Activated T-cell treated with anti-CD3 and anti-CD28 coated beads, Interleukin-2, amount 50 U/mL, for 24 hours (primary cell): ENCODE measurements at places on chromosomes 16 and 17.
A peak's percentile ranks its signal among the peaks of the same experiment; 100 is the strongest.

DNA sequence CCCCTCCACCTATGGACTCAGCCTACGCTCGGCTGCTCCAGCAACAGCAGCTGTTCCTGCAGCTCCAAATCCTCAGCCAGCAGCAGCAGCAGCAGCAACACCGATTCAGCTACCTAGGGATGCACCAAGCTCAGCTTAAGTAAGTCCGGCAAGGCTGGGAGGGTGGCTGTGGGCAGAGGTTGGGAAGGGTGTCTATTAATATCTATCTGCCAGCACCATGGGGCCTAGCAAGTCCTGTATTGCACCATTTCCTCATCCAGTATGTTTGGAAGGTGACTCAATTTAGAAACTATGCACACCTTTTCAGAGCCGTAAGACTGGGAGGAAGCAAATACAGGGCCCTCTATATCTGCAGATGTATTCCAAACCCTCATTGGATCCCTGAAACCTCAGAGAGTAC, 45.0 kb upstream of the ARHGAP44 start:
- H3K36me3 ChIP-seq, result no peaks in the 10 kb centered on the region
- H3K27ac ChIP-seq, result no peak overlapping the region
- no peaks in the 10 kb centered on the region for H3K27me3 ChIP-seq
- no peak overlapping the region for H3K4me3 ChIP-seq
- DNase-seq, result no peak
- no peaks in the 10 kb centered on the region for H3K4me1 ChIP-seq

DNA sequence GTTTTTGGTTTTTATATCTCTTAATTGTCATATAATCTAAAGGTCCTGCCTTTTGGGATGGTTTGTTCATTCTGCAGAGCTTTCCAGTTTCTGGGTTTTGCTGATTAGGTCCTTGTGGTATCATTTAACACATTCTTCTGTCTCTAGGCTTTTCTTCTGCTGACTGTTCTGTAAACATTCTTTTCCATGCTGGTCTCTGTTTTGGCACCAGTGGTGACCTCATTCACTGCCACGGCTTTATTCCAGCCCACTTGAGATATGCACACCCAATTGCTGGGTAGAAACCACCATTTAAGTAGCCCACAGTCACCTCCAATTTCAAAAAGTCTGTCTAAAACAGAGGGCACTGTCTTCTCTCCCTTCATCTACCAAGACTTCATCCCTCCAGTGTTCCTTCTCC, 31.1 kb upstream of the COX10 start:
- no peak overlapping the region for H3K4me3 ChIP-seq
- H3K36me3 ChIP-seq, result peaks cover 62% of the 10 kb centered on the region
- H3K4me1 ChIP-seq, result peaks cover 34% of the 10 kb centered on the region
- H3K27ac ChIP-seq, result no peak overlapping the region
- no peaks in the 10 kb centered on the region for H3K27me3 ChIP-seq

- H3K4me1 ChIP-seq, result peaks cover 4% of the 10 kb centered on the region
- DNase-seq, result no peak
- H3K4me3 ChIP-seq, result no peak overlapping the region
- H3K27ac ChIP-seq, result no peak overlapping the region
- H3K36me3 ChIP-seq, result no peaks in the 10 kb centered on the region
Measured at GRCh38 chr16:82201351-82201750, 31.3 kb upstream of the MPHOSPH6 start.

GRCh38 chr17:50262001-50262794, 12.1 kb upstream of the TMEM92 start:
- H3K4me3 ChIP-seq, result no peak overlapping the region
- H3K27ac ChIP-seq, result no peak overlapping the region
- no peaks in the 10 kb centered on the region for H3K36me3 ChIP-seq
- no peaks in the 10 kb centered on the region for H3K4me1 ChIP-seq

DNA sequence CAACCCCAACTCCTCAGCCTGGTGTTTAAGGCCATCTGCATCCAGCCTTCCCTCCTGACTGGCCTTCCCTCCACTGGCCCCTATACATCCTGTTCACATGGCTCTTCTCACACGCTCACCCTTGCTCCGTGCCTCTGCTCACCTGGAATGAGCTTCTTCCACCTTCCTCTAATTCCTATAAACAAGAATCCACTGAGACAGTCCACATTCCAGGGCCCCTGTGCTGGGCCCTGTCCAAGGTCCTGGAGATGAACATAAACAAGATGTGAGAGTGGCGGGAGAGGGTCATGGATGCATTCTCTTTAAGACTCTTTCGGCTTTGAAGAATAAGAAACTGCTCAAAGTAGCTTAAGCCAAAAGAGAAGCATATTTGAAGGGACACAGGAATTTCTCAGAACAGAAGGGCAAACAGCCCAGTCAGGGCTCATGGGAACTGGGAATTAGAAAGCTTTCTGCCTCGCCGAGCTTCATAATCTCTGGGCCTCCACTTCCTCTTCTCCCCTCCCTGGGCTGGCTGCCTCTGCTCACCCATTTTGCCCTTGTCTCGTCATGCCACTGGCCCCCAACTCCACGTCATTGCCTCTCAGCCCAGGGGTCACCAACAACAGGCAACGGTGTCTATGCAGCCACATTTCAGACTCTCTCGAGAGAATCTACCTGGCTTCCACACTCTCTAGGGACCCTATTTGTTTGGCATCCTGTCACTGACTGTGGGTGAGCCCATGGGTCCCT, 13.5 kb downstream of the SPPL2C start:
- no peak overlapping the region for H3K27ac ChIP-seq
- H3K4me1 ChIP-seq, result peaks cover 2% of the 10 kb centered on the region
- H3K4me3 ChIP-seq, result no peak overlapping the region
- H3K27me3 ChIP-seq, result peaks cover 47% of the 10 kb centered on the region
- H3K36me3 ChIP-seq, result no peaks in the 10 kb centered on the region

GRCh38 chr16:84692451-84693214, 7.2 kb upstream of the USP10 start:
- peaks cover 5% of the 10 kb centered on the region for H3K4me1 ChIP-seq
- no peak overlapping the region for H3K4me3 ChIP-seq
- peaks cover 3% of the 10 kb centered on the region for H3K27me3 ChIP-seq
- DNase-seq, result no peak
- H3K27ac ChIP-seq, result no peak overlapping the region
- H3K36me3 ChIP-seq, result no peaks in the 10 kb centered on the region

- peaks cover 4% of the 10 kb centered on the region for H3K36me3 ChIP-seq
- DNase-seq, result no peak
- no peak overlapping the region for H3K27ac ChIP-seq
- no peaks in the 10 kb centered on the region for H3K4me1 ChIP-seq
Measured at GRCh38 chr17:77677630-77678029, 280.9 kb upstream of the TNRC6C start.

DNA sequence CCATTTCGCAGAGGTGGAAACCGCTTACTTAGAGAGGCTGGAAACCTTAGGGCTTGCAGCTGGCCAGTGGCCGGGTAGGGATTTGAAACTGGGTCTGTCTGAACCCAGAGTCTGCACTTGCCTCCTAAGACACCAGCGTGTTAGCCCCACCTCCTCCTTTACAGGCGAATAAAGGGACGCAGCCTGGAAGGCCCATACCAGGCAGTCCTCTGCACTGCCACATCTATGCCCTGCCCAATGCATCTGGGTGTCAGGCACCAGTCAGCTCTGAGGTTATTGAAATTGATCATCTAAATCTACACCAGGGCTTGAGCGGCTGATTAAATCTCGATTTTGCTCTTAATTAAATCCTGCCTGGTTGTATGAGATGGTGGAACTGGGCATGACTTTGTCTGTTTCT, 19.9 kb upstream of the NAGS start:
- no peak overlapping the region for H3K4me3 ChIP-seq
- H3K27ac ChIP-seq, result no peak overlapping the region

- H3K27me3 ChIP-seq, result peaks cover 23% of the 10 kb centered on the region
- no peak for DNase-seq
- no peaks in the 10 kb centered on the region for H3K4me1 ChIP-seq
Measured at GRCh38 chr16:80457871-80458270, 82.9 kb upstream of the DYNLRB2 start.

GRCh38 chr16:28042811-28043210, 20.7 kb downstream of the GSG1L start:
- H3K27me3 ChIP-seq, result peaks cover 12% of the 10 kb centered on the region
- no peaks in the 10 kb centered on the region for H3K36me3 ChIP-seq
- DNase-seq, result no peak
- no peak overlapping the region for H3K4me3 ChIP-seq

DNA sequence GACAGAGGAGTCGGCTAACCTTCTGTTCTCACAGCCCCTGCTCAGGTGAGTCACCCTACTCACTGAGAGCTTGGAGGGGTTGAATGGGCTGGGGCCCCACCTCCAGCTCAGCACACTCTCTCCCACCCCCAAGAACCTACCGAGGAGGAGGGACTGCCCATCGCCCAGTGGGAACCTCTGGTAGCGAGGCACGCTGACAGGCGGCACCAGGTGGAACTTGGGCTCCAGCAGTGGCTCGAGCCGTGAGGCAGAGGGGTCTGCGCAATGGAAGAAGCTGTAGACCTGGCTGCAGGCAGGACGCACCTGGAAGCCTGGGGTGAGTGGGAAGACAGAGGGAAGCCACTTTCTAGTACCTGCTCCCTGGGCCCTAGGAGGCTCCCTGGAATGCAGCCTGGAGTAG, 28.3 kb downstream of the PIMREG start:
- H3K4me3 ChIP-seq, result no peak overlapping the region
- no peaks in the 10 kb centered on the region for H3K27me3 ChIP-seq
- H3K36me3 ChIP-seq, result no peaks in the 10 kb centered on the region
- H3K4me1 ChIP-seq, result no peaks in the 10 kb centered on the region

GRCh38 chr16:88331989-88332920, 50.5 kb upstream of the ZNF469 start:
- no peaks in the 10 kb centered on the region for H3K36me3 ChIP-seq
- H3K27me3 ChIP-seq, result peaks cover 14% of the 10 kb centered on the region
- DNase-seq, result no peak
- H3K4me1 ChIP-seq, result peaks cover 9% of the 10 kb centered on the region
- no peak overlapping the region for H3K27ac ChIP-seq

DNA sequence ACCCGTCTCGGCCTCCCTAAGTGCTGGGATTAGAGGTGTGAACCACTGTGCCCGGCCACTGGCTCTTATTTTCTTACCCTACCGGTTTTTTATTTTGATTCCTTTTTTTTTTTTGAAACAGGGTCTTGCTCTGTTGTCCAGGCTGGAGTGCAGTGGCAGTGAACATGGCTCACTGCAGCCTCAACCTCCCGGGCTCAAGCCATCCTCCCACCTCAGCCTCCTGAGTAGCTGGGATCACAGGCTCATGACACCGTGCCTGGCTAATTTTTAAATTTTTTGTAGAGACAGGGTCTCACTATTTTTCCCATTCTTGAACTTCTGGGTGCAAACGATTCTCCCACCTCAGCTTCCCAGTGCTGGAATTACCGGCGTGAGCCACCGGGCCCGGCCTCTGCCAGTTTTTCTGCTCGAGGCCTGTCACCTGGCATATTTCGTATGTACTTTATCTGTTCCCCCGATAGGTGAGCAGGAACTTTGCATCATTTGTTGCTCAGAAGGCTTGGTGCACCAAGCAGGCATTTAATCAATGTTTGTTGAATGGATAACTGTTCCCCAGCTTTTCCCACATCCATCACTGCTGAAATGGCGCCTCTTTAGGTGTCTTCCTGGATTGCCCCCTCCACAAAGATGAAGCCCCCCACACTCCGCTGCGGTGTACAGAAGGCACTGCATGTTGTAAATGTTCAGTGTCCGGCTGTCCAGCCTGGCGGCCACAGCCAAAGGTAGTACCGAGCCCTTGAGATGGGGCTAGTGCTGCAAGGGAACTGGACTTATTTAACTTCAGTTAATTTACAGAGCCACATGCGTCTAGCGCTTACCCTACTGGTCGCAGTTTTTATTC, 858 bp upstream of the TELO2 start:
- no peaks in the 10 kb centered on the region for H3K27me3 ChIP-seq
- DNase-seq, result no peak
- H3K4me3 ChIP-seq, result peak overlapping the region; percentile 91
- peaks cover 23% of the 10 kb centered on the region for H3K4me1 ChIP-seq
- H3K36me3 ChIP-seq, result peaks cover 37% of the 10 kb centered on the region

GRCh38 chr17:16818340-16818739, 128.3 kb downstream of the CCDC144A start:
- peaks cover 3% of the 10 kb centered on the region for H3K27me3 ChIP-seq
- no peak for DNase-seq
- H3K4me1 ChIP-seq, result no peaks in the 10 kb centered on the region
- H3K36me3 ChIP-seq, result no peaks in the 10 kb centered on the region

GRCh38 chr16:30030841-30031413, at the start of gene TLCD3B:
Gene TLCD3B, minus strand, starts transcription at chr16:30031271. Its CDS starts 744 bp downstream, at chr16:30030527.
- peaks cover 62% of the 10 kb centered on the region for H3K27me3 ChIP-seq
- H3K27ac ChIP-seq, result no peak within 1 kb of the TSS
- H3K4me3 ChIP-seq, result no peak within 1 kb of the TSS
- no peak for DNase-seq
- peaks cover 9% of the 10 kb centered on the region for H3K4me1 ChIP-seq

GRCh38 chr17:39099663-39100286, 51.7 kb downstream of the PLXDC1 start:
- no peak for DNase-seq
- H3K4me1 ChIP-seq, result peaks cover 50% of the 10 kb centered on the region
- no peaks in the 10 kb centered on the region for H3K27me3 ChIP-seq
- H3K4me3 ChIP-seq, result no peak overlapping the region

- H3K36me3 ChIP-seq, result no peaks in the 10 kb centered on the region
- no peaks in the 10 kb centered on the region for H3K27me3 ChIP-seq
- no peak for DNase-seq
- no peak overlapping the region for H3K27ac ChIP-seq
- H3K4me3 ChIP-seq, result no peak overlapping the region
Measured at GRCh38 chr17:248337-249235, 67.1 kb upstream of the DOC2B start.

GRCh38 chr17:9958586-9959281, 53.7 kb upstream of the RCVRN start:
- H3K4me1 ChIP-seq, result no peaks in the 10 kb centered on the region
- H3K27me3 ChIP-seq, result peaks cover 9% of the 10 kb centered on the region
- H3K4me3 ChIP-seq, result no peak overlapping the region
- no peaks in the 10 kb centered on the region for H3K36me3 ChIP-seq

DNA sequence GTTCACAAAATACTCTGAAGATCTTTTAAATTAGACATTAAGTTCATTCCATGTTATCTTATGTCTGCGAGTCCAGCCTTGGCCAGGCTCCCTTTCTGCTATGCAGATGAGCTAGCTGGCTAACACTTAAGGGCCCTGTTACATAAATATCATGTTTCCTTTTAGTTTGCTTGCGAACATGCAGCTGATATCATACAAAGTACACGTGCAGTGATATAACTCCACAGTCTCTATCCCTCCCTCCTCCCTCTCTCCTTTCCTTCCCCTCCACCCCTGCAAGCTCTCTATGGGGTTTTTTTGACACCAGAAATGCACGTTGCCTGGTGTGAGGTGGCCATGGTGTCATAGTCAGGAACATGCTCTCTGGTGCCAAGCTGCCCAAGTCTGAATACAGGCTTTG, 46.1 kb downstream of the ARHGAP17 start:
- H3K4me3 ChIP-seq, result no peak overlapping the region
- peaks cover 19% of the 10 kb centered on the region for H3K4me1 ChIP-seq
- no peaks in the 10 kb centered on the region for H3K27me3 ChIP-seq
- H3K27ac ChIP-seq, result no peak overlapping the region
- H3K36me3 ChIP-seq, result peaks cover 95% of the 10 kb centered on the region
- DNase-seq, result no peak
